Jurkat, Clone E6-1 (cell line): ENCODE measurements at places on chromosomes 1 and 21.

GRCh38 chr1:151720554-151720953 is 768 bp upstream of the RIIAD1 start:
- no peak for DNase-seq

DNA sequence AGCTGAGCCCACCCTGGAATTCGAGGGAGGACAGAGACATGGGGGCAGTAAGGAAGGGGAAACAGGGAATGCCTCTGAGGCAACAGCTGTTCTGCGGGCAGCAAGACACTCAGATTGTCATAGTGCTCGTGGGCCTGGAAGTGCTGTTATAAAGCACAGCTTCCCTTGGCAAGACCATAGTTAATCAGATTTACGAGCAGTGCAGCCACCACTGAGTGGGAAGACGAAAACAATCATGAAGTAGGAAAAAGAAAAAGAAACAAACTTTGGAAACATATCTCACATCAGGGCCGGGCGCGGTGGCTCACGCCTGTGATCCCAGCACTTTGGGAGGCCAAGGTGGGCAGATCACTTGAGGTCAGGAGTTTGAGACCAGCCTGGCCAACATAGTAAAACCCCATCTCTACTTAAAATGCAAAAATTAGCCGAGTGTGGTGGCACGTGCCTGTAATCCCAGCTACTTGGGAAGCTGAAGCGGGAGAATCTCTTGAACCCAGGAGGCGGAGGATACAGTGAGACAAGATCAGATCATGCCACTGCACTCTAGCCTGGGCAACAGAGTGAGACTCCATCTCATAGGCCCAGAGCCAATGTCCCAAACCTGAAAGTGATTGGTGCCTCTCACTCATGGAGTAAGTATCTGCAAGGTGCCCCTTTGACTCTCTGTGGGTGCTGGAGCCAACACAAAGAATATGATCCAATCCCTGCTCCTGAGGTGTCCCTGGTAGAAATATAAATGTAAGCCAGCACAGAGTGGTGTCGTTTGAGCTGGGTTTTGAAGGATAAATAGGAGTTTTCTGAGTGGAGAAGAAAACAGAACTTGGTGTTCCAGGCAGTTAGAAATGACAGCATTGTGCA is 55.6 kb upstream of the GPR153 start:
- no peak for DNase-seq

DNA sequence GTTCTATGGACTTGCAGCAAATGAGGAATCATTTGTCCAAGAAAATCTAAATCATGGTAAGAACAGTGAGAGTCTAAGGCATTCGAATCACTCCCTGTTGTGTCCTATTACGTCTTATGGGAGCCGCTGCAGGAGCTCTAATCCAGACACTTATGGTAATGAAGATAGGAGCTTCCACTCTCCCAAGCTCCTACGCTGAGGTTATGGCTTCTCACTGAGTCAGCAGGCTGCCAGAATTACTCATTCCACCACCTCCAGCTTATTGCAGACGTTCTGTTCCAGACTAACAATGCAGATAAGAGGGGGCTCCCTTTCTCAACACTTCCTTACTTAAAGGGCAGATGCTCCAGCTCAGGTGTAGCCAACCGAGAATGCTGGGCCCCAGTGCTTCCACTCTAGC is 212.6 kb downstream of the GREM2 start:
- DNase-seq, result no peak

GRCh38 chr1:177236962-177237361 is 66.2 kb downstream of the BRINP2 start:
- no peak for DNase-seq

DNA sequence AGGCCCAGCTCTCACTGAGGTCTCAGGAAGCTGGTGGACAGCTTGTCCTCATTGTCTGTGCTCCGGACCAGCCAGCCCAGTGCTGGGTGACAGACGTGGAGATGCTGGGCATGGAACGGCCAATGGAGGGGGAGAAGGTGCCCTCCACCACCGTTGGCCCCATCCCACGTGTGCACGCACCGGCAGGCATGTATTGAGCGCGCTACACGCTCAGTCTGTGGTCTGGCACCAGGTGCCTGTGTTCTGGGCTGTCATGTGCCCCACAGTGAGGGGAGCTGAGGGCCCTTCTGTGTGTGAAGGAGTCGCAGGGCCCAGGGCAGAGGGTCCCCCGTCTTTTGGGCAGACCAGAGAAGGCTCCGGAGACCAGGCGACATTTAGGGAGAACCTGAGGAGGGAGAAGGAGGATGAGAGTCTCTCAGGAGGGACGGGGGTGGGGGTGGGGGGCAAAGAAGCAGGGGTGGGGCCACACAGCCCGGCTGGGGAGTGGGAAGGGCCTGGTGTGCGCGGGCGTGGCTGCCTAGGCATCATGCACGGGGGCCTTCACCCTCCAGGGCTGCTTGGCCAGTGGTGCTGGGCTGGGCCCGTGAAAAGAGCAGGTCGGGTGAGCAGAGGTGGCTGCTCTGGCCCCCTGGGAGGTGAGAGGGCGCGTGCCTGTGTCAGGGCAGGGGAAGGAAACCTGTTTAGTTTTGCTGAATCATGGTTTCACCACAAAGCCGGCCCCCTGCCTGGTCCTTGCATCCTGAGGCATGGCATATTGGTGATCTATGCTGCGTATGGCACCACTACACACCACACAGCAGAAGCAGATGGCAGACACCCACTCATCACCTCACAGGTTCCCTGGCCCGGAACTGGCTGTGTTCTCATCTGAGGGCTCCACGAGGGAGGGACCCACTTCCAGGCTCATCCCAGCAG is 86.7 kb upstream of the TTC34 start:
- no peak for DNase-seq

GRCh38 chr1:93705892-93706500 is 24.4 kb upstream of the BCAR3 start:
- no peak for DNase-seq

- DNase-seq, result peak; percentile 82
Measured at GRCh38 chr1:93844262-93845045, 34.6 kb downstream of the DNTTIP2 start.

- peak; percentile 92 for DNase-seq
Measured at GRCh38 chr21:45152265-45152746, 77.9 kb downstream of the ADARB1 start.

GRCh38 chr1:228338521-228339051 is 68.0 kb downstream of the TRIM11 start:
- no peak for DNase-seq

GRCh38 chr1:168483539-168483938 is 60.3 kb downstream of the XCL2 start:
- no peak for DNase-seq

DNA sequence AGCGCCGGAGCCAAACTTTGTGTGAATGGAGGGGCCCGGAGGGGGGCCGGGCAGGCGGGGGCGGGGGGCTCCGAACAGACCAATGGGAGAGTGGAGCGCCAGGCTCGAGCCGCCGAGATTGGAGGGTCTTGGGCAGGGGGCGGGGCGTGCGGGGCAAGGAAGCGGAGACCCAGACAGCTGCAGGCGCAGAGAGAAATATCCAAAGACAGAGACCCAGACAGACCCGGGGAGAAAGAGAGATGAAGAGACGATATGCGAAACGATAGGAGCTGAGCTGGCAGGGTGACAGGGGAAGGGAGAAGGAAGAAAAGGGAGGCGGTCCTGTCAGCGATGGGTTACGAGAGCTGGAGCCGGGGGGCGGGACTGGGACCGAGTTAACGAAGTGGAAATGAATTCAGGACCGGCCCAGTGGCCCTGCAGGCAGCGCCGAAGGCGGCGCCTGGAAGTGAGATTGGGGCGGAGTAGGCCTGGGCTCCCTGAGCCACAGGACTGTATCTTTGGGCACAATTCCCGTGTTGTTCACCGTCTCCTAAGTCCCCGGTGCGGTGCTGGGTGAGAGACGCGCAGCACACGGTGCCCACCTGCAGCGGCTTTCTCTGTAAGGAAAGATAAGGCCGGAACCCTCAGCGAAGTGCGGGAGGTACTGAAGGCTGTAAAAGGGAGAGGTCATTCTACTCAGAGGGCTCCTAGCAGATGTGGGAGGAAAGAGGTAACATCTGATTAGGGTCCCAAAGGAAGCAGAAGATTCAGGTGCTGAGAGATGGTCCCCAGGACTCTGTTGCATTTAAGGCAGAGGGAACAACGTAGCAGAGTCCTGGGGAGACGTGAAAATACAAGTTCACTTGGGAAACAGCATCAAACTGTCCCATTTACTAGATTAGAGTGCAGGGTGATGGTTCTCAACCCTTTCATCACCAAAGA is 543 bp upstream of the KCNJ10 start:
- DNase-seq, result peak; percentile 54

DNA sequence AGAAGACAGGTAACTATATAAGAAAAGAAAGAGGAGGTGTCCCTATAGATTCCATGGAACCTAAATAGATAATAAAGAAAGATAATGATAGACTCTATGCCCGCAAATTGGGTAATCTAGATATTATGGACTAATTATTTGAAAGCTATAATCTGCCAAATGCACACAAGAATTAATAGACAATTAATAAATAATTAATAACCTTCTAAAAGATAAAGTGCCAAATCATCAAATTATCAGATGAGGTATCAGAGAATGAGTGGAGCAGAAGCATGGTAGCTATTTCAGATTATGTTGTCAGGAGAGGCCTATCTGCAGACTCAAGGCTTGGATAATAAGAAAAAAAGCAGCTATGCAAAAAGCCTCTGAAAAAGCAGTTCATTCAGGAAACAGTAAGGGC is 1120.8 kb downstream of the PLA2G4A start:
- no peak for DNase-seq

- DNase-seq, result no peak
Measured at GRCh38 chr1:182170891-182171461, 109.5 kb upstream of the ZNF648 start.

GRCh38 chr21:17501107-17502006 is 11.5 kb upstream of the CXADR start:
- no peak for DNase-seq

GRCh38 chr1:24503059-24503751 is 569 bp downstream of the RCAN3 start:
- no peak for DNase-seq

GRCh38 chr21:45348591-45349327 is 56.2 kb upstream of the COL18A1 start:
- no peak for DNase-seq

DNA sequence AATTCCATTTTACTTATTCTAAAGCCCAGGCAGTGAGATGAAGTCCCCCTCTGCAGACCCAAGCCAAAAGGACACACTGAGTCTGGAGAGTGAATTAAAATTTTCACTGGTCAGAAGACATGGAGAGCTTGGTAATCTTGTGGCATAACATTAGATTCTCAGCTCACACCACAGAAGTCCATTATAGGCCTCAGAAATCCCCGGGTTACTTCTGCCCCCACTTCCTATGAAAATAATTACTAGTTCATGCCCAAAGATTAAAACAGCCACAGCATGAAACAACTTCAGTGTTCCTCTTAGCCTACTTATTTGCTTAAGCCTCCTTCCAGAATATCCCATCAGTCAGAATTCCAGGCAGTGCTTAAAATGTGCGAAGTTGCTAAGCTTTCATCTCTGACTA is 123.3 kb downstream of the ZC3H11B start:
- DNase-seq, result no peak
